ENCODE measurements at places on chromosomes 5 and 9. TPM values are rescaled to one million over a fixed set of nuclear protein-coding genes. Genes with fewer than 3 reads are reported as not detected.

The DMXL1 gene
- polyA plus RNA-seq = 7.6 TPM

DNA sequence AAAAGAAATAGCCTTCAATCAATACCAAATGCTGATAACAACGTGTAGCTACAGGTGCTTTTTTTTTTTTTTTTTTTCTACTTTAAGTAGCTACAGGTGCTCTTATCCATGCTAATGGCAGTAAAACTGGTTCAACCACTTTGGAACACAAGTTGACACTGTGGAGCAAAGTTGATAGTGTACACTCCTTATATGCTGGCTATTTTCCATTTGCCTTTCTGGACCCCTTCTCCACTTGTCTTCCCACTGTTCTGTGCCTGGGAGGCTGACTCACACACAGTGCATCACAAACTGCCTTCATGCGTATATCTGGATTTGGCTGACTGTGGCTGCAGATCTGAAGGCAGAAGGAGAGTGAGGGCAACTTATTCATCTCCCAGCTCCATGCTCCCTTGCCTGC lies 247.9 kb downstream of the MSX2 start:
- no peak for DNase-seq

DNA sequence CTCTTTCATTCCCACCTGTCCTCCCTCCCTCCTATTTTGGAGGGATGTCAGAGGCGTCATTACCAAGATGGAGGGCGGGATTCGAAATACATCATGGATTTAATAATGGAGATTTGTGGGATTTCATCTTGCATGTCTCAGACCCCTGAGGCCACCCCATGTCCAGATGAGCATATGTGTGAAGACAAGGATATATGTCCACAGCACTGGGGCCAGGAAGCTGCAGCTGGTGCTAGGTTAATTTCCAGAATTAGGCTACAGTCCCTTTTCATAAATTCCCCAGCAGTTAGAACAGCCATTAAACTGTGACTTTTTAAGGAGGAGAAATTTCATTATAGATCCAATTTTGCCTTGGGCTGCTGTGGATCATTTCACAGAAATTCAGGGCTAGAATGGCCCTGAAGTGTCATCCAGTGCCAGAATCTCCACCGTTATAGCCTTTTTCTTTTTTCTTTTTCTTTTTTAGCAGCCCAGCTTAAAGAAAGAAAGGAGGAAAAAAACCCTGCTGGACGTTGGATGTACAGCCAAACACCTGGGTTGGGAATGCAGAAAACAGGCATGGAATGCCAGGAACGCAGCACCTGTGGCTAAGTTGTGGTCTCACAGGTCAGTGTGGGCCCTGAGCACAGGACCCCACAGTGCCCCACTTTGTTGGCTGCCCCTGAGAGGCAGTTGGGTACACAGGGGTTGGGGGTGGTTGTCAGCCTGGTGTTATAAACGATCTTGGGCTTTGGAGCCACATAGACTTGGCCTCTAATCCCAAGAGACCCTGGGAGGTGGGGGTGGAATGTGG lies 50.2 kb upstream of the CXCL14 start:
- DNase-seq = no peak

DNA sequence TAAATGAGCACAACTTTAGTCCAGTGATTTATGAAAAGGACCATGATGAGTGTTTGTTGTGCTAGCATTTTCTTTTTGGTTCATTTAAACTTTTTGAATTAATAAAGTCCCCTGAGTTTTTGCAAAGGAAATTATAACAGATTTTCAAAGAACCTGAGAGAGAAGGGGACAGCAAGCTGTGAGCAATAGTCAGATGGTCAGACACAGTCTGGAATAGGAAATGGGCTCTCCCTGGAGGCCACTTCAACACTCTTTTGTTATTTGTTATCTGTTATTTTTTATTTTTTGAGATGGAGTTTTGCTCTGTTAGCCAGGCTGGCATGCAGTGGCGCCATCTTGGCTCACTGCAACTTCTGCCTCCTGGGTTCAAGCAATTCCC lies 171.1 kb downstream of the ARHGEF28 start:
- no peak for DNase-seq

DNA sequence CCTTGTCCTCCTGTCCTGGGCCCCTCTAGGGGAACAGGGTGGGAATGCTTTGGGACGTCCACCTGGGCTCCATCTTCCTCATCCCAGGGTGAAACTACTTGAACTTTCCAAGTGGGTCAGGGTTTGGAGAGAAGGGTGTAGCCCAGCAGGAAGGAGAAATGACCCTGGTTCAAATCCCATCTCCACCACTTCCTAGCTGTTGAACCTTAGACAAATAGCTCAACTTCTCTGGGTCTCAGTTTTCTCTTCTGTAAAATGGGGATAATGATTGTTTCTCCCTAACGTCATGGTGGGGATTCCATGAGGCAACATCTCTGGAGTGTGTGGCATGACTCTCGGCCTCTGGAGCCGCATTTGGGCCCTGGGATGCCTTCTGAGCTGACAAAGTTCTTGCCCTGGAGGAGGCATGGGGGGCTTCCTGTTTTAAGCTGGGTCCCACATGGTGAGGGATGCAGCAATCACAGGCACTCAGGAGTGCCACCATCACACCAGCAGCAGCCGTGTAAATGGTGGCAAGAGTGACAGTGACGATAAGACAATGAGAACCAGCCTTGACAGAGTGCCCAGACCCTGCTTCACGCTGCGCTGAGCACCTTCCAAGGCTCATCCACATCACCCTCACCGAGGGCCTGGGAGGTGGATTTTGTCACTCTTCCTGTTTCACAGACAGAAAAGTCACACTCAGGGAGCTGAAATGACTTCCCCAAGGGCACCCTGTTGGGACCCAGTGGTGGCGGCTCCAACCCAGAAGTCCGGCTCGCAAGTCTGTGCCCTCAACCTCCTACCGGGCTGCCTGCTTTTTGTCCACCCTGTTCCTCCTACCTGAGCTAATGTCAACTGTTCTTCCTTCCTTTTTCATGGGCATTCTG lies 69.5 kb upstream of the IER5L start:
- no peak for DNase-seq

The IL5 gene
- not detected for polyA plus RNA-seq

The NUDT2 gene
- polyA plus RNA-seq = 65.2 TPM

DNA sequence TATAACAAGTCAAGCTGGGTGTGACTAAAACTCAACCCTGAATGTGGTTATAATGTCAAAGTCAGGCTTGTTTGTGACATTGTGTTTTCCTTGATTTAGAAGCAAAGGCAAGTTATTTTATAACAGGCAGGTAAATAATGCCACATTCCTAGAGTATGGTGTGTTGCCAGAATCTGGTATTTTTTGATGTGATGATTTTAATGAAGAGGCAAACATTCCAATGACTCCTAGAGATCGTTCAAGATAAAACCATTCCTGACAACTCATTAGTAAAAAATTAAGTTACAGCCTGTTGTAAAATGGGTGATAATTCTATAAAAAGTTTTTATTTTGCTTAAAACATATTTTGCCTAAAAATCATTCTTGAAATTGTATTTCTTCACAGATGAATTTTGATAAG lies 60.0 kb downstream of the RAB14 start:
- DNase-seq = no peak

DNA sequence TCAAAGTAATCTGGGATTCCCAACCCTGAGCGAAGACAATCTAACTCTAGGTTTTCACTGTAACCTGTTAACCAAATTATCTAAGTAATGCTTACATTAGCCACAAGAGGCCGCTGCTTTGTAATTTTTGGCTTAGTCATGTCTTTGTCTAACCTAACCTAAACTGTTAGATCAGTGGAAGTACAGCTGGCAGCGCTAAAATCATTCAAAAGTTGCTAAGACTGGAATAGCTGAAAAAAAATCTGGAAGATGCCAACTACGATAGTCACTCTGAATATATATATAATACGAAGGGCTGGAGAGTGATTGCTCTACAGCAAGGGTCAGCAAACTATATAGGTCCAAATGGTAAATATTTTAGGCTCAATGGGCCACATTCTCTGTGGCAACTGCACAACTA lies 60.2 kb downstream of the FBXO38 start:
- DNase-seq = peak; percentile 52

The MZB1 gene
- not detected for polyA plus RNA-seq

The GFI1B gene
- polyA plus RNA-seq = 0.03 TPM

DNA sequence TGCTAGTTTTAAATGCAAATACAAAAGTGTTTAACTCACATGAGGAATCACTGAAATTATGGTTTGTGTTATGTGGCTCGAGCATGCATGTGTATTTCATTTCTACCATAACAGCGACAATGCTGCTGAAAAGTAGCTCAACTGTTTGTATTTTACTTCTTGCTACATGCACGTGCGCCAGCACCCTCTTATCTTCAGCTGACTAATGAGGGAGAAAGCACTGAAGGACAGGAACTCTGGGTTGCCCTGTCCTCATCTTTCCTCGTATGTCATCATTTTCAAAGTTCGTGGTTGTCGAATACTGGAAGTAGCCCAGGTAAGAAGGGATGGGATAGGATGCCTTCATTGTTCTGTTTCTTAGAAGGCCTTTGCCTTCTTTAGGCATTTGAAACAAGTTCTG lies 120.3 kb downstream of the SYK start:
- no peak for DNase-seq

DNA sequence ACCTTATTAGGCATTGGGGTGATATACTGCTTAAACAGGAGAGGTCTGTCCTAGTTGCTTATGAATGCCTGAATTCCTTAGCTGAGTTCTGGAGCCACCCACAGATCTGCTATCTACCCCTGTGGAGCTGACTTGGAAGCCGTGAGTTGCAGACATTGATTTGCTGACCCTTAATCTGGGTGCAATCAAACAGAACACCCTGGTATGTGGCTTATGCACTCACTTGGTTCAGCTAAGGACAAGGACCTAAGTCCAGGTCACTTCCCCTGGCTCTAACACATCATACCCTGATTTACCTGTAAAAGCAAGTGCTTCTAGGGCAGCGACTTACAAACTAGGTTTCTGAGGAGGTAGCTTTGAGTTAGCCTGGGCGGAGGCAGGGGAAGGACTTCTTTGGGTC lies 41.6 kb upstream of the TLR4 start:
- DNase-seq = no peak

- DNase-seq = no peak
Observed at GRCh38 chr5:146091881-146092280, 13.5 kb downstream of the PLAC8L1 start.

The CTSL gene
- polyA plus RNA-seq = 98.3 TPM

The BARX1 gene
- not detected for polyA plus RNA-seq

Data from SK-N-SH (cell line).